Heart right ventricle (tissue), 16 donors: ENCODE measurements at places on chromosomes 11 and 22. TPM values are rescaled to one million over a fixed set of nuclear protein-coding genes. Genes with fewer than 3 reads are reported as not detected.

Gene OR4A16
- total RNA-seq = not detected

Gene CNTF
- 1.0 TPM for total RNA-seq

Gene CD44
- 27.8 TPM for total RNA-seq

Gene TSPAN32
- 26.9 TPM for total RNA-seq

Gene APOBEC3B
- 1.6 TPM for total RNA-seq

Gene GALNT18
- total RNA-seq = 13.7 TPM

Gene UPK3A
- not detected for total RNA-seq

Gene BLID
- total RNA-seq = not detected

Gene SCYL1
- total RNA-seq = 48.1 TPM

Gene PHOX2A
- total RNA-seq = not detected

Gene OR6M1
- not detected for total RNA-seq

DNA sequence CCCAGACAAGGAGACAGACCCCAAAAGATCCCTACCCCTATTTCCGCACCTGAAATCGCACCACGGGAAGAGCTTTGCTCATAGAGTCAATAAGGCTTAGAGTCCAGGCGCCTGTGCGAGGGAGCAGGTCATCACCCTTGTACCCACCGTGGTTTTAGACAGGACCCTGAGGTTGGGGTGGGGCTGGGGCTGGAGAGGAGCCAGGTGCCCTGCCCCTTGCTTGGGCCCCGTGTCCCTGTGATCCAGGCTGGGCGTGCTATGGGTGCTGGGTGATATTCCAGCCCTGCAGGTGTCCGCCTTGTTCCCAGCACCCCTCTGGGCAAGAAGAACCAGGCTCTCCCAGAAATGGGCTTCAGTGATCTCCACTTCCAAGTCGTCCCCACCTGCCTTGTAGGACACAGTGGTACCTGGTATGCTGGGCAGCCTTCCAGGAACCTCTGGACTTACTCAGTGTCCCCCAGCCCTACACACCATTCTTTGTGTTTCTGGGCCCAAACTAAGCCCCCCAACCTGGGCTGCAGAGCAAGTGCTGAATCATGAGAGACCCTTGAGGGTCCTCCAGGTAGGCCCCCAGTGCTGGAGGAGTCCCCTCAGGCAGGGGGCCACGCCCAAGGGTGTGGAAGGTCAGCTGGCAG, 4.5 kb downstream of the CD81 start:
- DNase-seq = peak; percentile 15

DNA sequence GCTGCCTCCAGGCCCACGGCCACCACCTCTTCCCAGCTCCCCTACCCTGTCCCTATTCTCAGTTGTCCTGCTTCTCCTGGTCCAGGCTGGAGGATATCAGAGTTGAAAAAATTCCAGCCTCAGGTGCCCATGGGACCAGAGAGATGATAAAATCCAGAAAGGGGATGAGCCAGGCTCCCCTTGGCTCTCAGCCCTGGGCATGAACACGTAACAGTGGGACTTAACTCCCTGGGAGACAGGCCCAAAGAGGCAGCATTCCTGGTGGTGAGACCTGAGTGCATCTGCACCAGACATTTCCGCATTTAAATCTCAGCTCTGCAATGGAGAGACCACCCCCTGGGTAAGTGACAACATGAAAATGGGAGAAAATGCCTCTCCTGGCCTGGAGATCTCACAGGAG, 10.4 kb upstream of the SLC39A13 start:
- no peak for DNase-seq

- DNase-seq = no peak
Measured at GRCh38 chr11:34380696-34381095, 22.9 kb upstream of the ABTB2 start.

GRCh38 chr11:61946894-61947293, 3.3 kb upstream of the BEST1 start:
- no peak for DNase-seq

- DNase-seq = no peak
Measured at GRCh38 chr11:64734811-64735724, 8.9 kb downstream of the RASGRP2 start.

DNA sequence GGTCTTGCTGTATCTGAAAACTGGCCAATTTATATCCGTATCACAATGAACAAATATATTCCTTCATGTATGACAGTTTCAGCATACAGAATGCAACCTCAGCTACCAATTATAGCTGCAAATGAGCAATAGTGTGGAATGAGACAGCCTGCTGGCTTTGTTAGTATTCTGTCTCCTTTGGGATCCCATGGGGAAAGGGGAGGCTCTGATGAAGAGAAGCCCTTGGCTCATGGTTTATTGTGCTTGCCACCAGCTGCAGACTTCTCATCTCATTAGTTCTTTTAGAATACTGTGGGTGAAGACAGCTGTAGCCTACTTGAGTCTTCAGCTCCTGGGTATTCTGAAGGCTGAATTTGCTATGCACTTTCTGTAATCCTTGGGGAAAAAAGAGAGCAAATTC, 42.4 kb downstream of the PITPNB start:
- DNase-seq = no peak

GRCh38 chr11:95451261-95451660, 220.3 kb upstream of the SESN3 start:
- DNase-seq = no peak

GRCh38 chr11:16881074-16881709, 133.0 kb downstream of the PLEKHA7 start:
- DNase-seq = peak; percentile 70

DNA sequence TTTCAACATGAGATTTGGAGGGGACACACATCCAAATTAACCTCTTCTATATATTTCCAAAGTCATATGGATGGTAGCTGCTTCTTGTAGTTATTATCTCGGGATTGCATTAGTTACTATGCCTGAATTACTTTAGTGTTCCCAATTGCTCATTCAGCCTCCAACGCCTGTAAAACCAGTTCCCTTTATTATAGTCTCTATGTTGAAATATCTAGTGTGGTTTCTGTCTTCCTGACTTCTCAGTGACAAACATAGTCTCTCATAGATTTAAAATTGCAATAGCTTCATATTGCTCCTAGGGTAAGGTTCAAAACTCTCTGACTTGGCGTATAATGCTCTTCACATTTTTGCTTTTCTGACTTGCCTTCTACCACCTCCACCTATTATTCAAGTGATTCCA, 366.4 kb downstream of the CASP12 start:
- no peak for DNase-seq

- DNase-seq = no peak
Measured at GRCh38 chr11:117766026-117766425, 31.0 kb downstream of the DSCAML1 start.

DNA sequence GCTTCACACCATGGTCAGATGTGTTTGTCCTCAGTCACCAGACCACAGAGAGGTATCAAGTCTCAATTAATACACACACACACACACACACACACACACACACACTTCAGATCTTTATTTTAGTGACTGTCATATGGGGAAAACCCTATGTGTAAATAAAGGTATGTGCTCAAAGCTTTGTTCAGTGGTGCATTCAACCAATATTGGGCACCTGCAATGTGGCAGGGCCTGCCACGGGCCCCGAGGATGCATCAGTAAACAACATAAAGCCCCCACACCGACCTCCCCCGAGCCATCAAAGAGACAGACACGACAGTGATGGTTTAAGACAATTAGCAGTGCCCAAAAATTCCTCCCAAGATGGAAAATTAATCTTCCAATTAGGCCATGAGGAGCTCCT, 51.6 kb downstream of the SHANK2 start:
- no peak for DNase-seq

DNA sequence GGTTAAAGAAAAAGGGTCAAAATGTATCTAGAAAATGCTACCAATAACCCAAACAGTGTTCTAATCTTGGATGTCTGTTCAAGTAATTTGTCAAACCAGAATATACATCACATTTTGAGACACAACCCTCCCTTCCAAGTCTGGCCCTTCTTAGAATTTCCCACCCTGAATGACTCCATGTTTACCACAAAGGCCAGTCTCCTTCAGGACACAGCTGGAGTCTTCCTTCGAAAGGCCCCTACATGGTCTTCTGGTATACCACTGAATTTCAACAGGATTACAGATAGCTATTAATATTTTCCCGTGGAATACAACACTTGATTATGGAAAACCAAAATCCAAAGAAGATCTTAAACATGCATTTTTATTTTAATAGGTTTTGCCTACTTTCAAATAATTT, 10.2 kb downstream of the CCDC34 start:
- no peak for DNase-seq
